Spinal cord (tissue), 10 donors: ENCODE measurements at places on chromosomes 4 and X. TPM values are rescaled to one million over a fixed set of nuclear protein-coding genes. Genes with fewer than 3 reads are reported as not detected.

RPA4 gene
- not detected for polyA plus RNA-seq

CHRDL1 gene
- 8.8 TPM for polyA plus RNA-seq

PLXNB3 gene
- 132 TPM for polyA plus RNA-seq

CT47B1 gene
- polyA plus RNA-seq = not detected

FHIP1A gene
- 0.29 TPM for polyA plus RNA-seq

GRCh38 chr4:148022975-148023374 is 291.1 kb downstream of the ARHGAP10 start:
- no peaks in the 10 kb centered on the region for H3K4me1 ChIP-seq
- no peak overlapping the region for H3K4me3 ChIP-seq

- H3K4me3 ChIP-seq = no peak overlapping the region
- H3K36me3 ChIP-seq = no peaks in the 10 kb centered on the region
- H3K4me1 ChIP-seq = peaks cover 8% of the 10 kb centered on the region
- no peaks in the 10 kb centered on the region for H3K27me3 ChIP-seq
- no peak overlapping the region for H3K27ac ChIP-seq
Observed at GRCh38 chr4:110074570-110074969, 123.8 kb downstream of the ELOVL6 start.

DNA sequence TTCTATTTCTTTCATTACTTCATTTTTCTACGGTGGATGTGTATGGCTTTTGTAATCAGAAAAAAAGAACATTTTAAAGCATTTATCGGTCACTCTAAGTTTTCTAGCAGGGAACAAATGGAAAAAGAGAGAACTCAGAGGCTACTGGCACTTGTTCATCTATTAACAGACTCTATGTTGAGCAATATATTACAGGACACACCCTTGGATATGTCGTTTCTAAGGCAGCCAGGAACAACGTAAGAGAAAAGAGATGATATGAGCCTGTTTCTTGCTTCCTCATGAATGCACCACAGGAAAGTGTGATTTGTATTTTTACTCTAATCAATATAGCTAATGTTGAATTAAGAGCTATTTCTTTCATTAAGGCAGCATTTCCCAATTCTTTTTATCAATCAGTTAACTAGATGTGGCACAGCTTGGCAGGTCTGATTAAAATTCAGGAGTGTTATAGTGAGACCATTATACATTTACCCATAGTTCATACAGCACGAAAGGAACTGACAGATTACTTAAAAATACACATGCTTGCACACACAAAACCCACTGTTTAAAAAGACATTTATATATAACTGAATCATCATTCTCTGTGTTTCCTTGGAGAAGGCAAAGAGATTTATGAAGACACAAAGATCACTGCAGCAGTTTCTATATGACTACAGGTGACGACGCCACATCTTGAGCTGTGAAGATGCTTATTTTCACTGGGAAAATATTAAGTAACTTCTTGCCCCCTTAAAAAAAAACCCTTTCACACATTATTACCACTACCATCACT is 13.0 kb downstream of the RAB9B start:
- no peak overlapping the region for H3K4me3 ChIP-seq
- no peak for DNase-seq
- H3K27ac ChIP-seq = no peak overlapping the region
- H3K4me1 ChIP-seq = no peaks in the 10 kb centered on the region

- H3K4me3 ChIP-seq = no peak overlapping the region
- H3K27ac ChIP-seq = no peak overlapping the region
- DNase-seq = no peak
- H3K27me3 ChIP-seq = no peaks in the 10 kb centered on the region
Observed at GRCh38 chr4:107974523-107974922, 15.2 kb upstream of the HADH start.

GRCh38 chr4:99965674-99966350 is 15.7 kb upstream of the H2AZ1 start:
- no peaks in the 10 kb centered on the region for H3K36me3 ChIP-seq
- peak overlapping the region; percentile 25 for H3K27ac ChIP-seq
- H3K4me1 ChIP-seq = no peaks in the 10 kb centered on the region

GRCh38 chr4:186225848-186226247 is 1.5 kb upstream of the KLKB1 start:
- H3K27me3 ChIP-seq = no peaks in the 10 kb centered on the region
- no peaks in the 10 kb centered on the region for H3K4me1 ChIP-seq
- no peak overlapping the region for H3K4me3 ChIP-seq
- H3K36me3 ChIP-seq = no peaks in the 10 kb centered on the region
- DNase-seq = no peak

- H3K27me3 ChIP-seq = no peaks in the 10 kb centered on the region
- no peaks in the 10 kb centered on the region for H3K4me1 ChIP-seq
- H3K27ac ChIP-seq = no peak overlapping the region
- DNase-seq = no peak
- no peak overlapping the region for H3K4me3 ChIP-seq
Observed at GRCh38 chr4:188869581-188869980, 730.3 kb downstream of the TRIML1 start.

- H3K27ac ChIP-seq = no peak overlapping the region
- DNase-seq = no peak
- no peaks in the 10 kb centered on the region for H3K36me3 ChIP-seq
- no peaks in the 10 kb centered on the region for H3K27me3 ChIP-seq
- no peaks in the 10 kb centered on the region for H3K4me1 ChIP-seq
- no peak overlapping the region for H3K4me3 ChIP-seq
Observed at GRCh38 chr4:76282941-76283689, 23.4 kb upstream of the STBD1 start.

DNA sequence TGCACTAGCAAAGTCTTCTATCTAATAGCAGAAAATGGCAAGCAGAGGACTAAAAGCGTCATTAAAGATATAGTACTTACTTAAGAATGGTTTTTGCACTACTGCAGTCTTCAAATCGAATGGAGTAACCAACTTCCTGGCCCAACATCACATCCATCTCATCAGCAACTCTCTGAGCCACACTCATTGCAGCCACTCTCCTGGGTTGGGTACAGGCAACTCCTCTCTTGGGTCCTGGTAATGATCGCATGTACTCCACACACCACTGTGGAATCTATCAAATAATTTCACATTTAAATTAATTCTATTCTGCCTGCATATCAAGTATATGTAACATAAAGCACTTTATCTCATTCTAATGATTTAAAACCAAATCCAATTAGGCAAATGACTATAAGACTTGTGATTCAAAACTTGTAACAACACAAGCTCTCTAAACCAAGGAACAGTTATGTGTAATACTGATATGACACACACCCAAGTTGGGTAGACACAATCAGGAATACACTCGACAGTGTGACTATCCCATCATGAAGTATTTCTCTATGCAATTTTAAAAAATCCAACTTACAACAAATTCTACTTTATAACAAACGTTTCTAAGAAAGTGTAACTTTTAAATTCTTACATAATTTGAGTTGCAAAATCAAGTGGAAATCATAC is 13.6 kb downstream of the DHX15 start:
- H3K36me3 ChIP-seq = peaks cover 7% of the 10 kb centered on the region
- H3K27ac ChIP-seq = no peak overlapping the region
- no peak overlapping the region for H3K4me3 ChIP-seq
- H3K27me3 ChIP-seq = no peaks in the 10 kb centered on the region

DNA sequence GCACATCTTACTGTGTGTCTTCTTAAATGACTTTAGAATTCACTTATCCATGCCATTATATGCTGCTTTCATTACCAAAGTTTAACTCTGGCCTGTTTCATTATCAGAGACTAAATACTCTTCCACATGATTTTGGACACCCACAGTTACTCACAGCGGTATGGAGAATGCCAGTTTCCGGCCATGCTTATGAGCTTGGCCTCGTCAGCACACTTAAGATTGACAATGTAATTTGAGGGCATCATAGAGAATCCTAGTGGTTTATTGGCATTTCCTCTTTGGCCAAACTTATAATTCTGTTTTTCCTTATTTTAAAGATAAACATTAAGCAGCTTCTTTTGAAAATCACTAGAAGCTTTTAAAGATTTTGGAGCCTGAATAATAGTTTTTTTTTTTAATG is 104.5 kb downstream of the IRF2 start:
- H3K36me3 ChIP-seq = no peaks in the 10 kb centered on the region
- H3K4me1 ChIP-seq = peaks cover 4% of the 10 kb centered on the region
- no peak overlapping the region for H3K4me3 ChIP-seq

DNA sequence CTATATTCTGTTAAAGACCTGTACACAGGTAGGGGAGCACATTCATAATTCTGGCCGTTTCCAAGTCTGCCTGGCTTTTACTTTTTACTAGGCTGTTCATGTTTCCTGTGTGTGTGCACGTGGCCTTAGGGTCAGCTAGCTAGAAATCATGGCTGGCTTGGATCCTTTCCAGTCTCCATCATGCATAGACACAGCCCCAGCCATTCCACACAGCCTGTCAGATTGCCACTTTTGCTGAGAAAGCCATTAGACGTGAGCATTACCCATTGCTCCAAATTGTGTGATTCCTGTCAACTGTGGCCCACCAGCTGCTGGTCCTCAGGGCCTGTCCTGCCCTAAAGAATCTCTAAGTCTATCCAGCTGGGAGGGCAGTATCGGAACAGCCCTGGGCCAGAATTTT is 11.4 kb upstream of the SORCS2 start:
- DNase-seq = no peak
- H3K27ac ChIP-seq = no peak overlapping the region
- no peak overlapping the region for H3K4me3 ChIP-seq
- H3K36me3 ChIP-seq = no peaks in the 10 kb centered on the region

DNA sequence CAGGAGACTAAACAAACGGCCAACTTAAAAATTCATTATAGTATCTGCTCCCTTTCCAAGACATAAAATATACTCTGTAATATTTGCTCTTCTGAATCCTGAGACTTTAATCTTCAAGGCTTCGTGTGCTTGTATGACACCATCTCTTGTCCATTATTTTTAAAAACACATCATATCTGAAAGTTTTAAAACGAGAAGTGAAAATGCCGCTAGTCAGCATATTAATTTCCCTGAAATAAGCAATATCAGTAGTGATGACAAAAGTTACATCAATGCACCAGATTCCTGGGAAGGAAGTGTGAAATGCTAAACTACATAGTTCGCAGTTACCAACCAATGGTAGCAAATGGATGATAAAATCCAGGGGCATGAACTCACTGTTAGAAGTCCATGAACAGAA is 66.8 kb upstream of the EXOC1L start:
- no peaks in the 10 kb centered on the region for H3K36me3 ChIP-seq
- no peaks in the 10 kb centered on the region for H3K4me1 ChIP-seq
- no peak for DNase-seq
- H3K27ac ChIP-seq = no peak overlapping the region
- no peak overlapping the region for H3K4me3 ChIP-seq

DNA sequence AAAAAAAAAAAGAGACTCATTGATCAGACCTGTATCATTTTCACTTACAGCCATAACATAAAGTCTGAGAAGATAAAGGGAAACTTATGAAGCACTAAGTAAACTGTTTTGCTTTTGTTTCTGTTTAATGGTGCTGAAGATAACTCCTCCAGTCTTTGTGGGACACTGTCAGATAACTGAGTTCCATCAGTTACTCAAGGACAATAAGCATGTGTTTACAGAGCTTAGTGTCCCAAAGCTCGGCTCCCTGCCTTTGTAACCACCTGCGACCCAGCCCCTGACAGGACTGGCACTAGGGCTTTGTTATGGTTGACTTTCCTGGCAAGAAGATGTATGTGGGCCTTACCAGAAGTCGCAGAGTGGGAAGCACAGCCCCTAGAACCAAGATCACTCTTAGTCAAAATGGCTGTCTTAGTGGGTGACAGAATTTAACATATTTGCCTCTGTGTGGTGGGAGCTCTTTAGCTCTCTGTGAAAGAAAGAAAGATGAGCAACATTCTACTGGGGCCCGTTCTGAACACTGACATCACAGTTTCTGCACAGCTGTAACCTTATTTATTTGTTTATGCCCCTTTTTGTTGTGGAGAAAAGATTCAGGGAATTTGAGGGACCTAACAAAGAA is 68.1 kb downstream of the FNIP2 start:
- H3K27me3 ChIP-seq = no peaks in the 10 kb centered on the region
- no peak overlapping the region for H3K4me3 ChIP-seq
- no peaks in the 10 kb centered on the region for H3K4me1 ChIP-seq
- peaks cover 9% of the 10 kb centered on the region for H3K36me3 ChIP-seq

DNA sequence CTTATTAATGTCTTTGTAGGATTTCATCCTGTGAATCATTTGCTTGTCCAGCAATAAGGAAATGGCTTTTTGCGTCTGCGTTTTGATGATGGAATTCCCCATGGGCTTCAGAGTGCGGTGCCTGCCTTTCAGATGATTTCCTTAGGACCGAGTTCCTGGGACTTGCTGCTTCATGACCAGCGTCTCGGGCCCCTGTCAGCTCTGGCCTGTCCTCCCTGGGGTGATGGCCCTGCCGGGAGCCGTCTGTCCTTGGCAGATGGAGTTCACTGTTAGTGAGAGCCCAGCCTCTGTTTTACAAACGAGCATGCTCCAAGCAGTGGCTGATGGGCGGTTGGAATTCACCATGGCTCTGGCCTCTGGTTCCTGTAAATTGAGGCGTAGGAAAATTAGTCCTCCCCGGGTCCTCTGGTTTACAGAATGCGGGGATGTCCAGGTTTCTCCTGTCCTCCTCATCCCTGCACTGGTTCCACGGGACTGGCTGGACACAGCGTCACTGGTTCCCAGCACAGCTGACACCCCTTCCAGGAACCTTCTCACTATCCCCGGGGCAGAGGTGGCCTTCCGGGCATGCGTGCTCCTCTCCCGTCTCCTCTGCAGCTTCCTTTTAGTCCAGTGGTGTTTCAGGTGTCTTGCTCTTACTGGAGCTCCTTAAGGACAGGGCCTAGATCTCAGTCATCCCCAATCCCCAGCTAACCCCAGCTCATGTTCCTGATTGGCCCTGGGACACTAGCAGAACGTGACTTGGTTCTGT is 34.9 kb downstream of the TBC1D14 start:
- no peak overlapping the region for H3K27ac ChIP-seq
- DNase-seq = no peak
- H3K36me3 ChIP-seq = peaks cover 4% of the 10 kb centered on the region

- no peak overlapping the region for H3K4me3 ChIP-seq
- H3K36me3 ChIP-seq = no peaks in the 10 kb centered on the region
- H3K4me1 ChIP-seq = no peaks in the 10 kb centered on the region
- no peak overlapping the region for H3K27ac ChIP-seq
- DNase-seq = no peak
- H3K27me3 ChIP-seq = no peaks in the 10 kb centered on the region
Observed at GRCh38 chr4:79241846-79242245, 84.0 kb downstream of the NAA11 start.

DNA sequence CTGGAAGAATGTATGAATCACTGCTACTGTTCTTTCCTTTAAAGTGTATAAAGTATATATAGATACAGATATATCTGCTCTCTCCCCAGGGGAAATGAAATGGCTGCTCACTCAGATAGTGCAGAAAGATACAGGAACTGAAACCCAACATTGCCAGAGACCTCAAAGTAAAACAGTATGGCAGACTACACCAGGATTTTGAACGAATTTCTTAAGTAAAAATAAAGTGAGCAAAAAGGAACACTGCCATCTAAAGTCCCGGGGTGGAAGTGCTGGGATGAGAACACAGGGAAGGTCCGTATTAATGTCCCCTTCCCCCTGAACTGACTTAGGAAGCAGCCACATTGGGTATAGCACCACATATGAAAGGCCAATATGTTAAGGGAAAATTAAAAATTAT is 93.4 kb downstream of the TMA16 start:
- H3K4me3 ChIP-seq = no peak overlapping the region
- no peaks in the 10 kb centered on the region for H3K36me3 ChIP-seq
- no peak for DNase-seq
- no peaks in the 10 kb centered on the region for H3K4me1 ChIP-seq
- no peaks in the 10 kb centered on the region for H3K27me3 ChIP-seq
- no peak overlapping the region for H3K27ac ChIP-seq

- H3K27ac ChIP-seq = no peak overlapping the region
- no peak for DNase-seq
- no peaks in the 10 kb centered on the region for H3K27me3 ChIP-seq
- H3K4me1 ChIP-seq = no peaks in the 10 kb centered on the region
Observed at GRCh38 chr4:73272816-73273215, 14.2 kb upstream of the ANKRD17 start.
